NCI-H2081 (cell line): ENCODE measurements at places on chromosomes 16 and 17.

DNA sequence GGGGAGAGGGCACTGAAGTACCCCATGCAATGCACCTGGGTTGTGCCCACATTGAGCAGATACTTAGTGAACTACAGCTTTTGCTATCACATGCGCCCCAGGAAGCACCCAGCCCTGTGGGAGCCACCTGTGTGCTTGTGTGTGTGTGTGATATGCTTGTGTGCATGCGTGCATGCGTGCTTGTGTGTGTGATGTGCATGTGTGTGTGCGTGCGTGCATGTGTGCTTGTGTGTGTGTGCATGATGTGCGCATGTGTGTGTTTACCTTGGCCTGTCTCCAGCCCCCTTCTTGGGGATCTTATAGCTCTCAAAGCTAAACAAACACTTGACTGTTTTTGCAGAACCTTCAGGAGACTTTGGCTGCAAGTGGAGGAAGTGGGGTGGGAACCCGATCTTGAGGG is 841 bp downstream of the C16orf89 start:
- no peak for DNase-seq

GRCh38 chr16:19415461-19415860 is 2.2 kb upstream of the TMC5 start:
- DNase-seq: no peak

GRCh38 chr17:35376245-35376644 is 2.8 kb upstream of the SLFN11 start:
- DNase-seq: no peak

- DNase-seq: no peak
Observed at GRCh38 chr16:85300406-85300968, 188.2 kb upstream of the CIBAR2 start.

DNA sequence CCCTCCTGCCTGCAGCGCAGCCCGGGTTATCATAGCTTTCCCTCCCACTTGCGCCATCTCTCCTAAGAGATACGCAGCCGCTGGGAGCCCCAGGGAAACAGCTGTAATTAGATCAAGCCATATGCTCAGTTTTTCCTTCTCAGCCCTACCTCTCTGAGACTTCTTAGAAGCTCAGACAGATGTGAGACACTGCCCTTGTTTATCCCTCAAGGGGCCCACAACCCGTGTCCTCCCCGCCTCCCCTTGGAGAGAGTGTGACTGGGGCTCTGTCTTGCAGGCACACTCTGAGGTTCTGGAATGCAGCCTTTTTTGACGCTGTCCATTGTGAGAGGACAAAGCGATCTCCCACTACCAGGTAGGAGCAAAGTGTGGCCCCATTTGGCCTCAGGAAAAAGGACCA is 31.2 kb downstream of the CIBAR2 start:
- no peak for DNase-seq

- peak; percentile 80 for DNase-seq
Observed at GRCh38 chr16:81723098-81723723, 55.9 kb upstream of the PLCG2 start.

- no peak for DNase-seq
Observed at GRCh38 chr16:53912155-53912554, 208.2 kb downstream of the FTO start.

- no peak for DNase-seq
Observed at GRCh38 chr16:77332792-77333191, 102.0 kb downstream of the ADAMTS18 start.

GRCh38 chr17:74920642-74921025 is 2.4 kb downstream of the USH1G start:
- no peak for DNase-seq

DNA sequence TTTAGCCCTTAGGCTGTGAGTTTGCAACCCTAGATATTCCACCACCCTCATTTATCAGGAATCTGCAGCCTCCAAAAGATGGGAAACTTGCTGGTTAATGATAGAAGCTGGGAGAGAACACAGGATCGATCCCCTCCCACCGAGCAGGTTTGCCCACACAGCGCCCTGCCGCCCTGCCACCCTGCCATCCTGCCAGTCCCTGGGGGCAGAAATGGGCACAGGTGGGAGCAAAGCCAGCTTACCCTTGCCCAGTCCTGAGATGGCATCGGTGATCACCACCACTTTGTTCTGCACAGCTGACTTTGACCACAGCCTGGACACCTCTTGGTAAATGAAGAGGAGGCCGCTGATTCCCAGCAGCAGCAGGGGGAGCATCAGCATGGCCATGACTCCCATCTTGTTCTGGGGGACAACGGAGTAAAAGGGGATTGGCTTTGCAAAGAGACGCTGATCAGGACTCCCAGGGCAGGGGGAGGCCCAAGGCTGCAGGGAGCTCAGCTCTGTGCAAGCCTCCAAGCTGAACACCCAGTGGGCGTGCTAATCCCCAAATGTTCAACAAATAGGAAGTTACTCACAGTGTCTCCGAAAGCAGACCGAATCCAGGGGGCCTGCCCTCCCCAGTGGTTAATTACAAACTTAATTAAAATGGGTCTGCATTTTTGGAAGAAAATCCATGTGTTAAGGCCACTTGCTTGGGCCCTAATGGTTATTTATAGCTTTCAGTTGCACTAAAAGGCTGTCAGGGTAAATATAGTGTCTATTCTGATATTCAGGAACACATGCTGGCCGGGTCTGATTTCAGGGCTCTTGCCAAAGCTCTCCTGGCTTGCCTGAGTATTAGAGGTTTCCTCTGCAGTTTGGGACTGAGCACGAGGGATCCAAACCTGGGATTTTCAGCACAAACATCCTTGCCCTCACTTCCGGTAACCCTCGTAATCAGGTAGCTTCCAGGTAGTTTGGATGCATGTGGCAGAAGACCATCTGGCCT is at the start of gene DHRS7C:
Gene DHRS7C (minus strand): TSS at position 704 of the 988 bp plus-strand sequence. CDS start 308 bp downstream, at position 396.
- no peak for DNase-seq

- no peak for DNase-seq
Observed at GRCh38 chr17:21184570-21184969, 29.4 kb downstream of the TMEM11 start.

- no peak for DNase-seq
Observed at GRCh38 chr16:4358831-4359561, 7.9 kb upstream of the PAM16 start.

- no peak for DNase-seq
Observed at GRCh38 chr17:6110088-6110487, 39.9 kb downstream of the WSCD1 start.

GRCh38 chr17:61411261-61412142 is 11.9 kb downstream of the TBX2 start:
- no peak for DNase-seq

- peak; percentile 59 for DNase-seq
Observed at GRCh38 chr17:74493331-74493833, 26.9 kb downstream of the CD300A start.

GRCh38 chr16:77509796-77510195 is 75.0 kb upstream of the ADAMTS18 start:
- no peak for DNase-seq

- DNase-seq: no peak
Observed at GRCh38 chr17:73389411-73389810, 77.6 kb upstream of the CDC42EP4 start.

- DNase-seq: peak; percentile 43
Observed at GRCh38 chr17:77769215-77769614, 189.3 kb upstream of the TNRC6C start.

GRCh38 chr17:57288040-57288772 is 31.9 kb downstream of the MSI2 start:
- DNase-seq: no peak

- no peak for DNase-seq
Observed at GRCh38 chr16:57534337-57534880, 2.0 kb downstream of the CCDC102A start.

GRCh38 chr17:28480278-28480677 is 6.8 kb downstream of the SLC13A2 start:
- DNase-seq: no peak

DNA sequence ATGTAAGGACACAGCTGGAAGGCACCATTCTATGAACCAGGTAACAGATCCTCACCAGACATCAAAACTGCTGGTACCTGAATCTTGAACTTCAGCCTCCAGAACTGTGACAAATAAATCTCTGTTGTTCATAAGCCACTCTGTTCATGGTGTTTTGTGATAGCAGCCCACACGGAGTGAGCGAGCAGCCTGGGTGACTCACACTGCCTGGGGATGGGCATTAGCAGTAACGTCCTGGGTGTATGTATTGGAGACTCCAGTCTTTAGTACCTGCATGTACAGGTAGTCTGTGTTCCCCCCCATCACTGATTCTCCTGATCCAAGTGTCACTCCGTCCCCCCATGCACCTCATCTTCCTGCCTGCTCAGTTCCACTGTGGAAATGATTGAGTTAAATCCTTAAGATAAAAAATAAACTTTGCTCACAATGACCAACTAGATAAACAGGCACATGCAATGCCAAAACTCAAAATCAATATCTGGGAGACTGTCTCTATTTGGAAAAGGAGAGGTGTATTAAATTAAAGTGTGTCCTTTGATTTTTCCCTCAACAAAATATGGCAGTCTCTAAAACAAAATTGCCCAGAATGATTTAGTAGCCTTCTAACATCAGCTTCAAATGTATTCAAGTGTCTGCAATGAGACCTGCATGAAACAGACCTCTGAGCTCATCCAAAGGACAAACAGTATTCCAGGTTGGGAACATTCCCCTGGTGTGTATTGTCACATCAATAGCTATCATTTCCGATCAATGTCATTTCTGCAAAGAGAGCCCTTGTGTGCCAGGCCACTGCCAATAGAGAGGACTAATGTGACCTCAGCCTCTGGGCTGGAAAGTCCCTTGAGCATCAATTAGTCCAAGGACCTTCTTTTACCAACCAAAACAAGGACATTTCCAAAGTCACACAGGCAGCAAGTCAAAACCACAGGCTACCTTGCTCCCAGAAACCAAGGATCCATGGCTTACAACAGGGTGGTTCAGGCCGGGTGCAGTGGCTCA is 12.2 kb upstream of the VAT1L start:
- DNase-seq: no peak

- no peak for DNase-seq
Observed at GRCh38 chr17:10621397-10621796, 35.7 kb downstream of the MYH3 start.

DNA sequence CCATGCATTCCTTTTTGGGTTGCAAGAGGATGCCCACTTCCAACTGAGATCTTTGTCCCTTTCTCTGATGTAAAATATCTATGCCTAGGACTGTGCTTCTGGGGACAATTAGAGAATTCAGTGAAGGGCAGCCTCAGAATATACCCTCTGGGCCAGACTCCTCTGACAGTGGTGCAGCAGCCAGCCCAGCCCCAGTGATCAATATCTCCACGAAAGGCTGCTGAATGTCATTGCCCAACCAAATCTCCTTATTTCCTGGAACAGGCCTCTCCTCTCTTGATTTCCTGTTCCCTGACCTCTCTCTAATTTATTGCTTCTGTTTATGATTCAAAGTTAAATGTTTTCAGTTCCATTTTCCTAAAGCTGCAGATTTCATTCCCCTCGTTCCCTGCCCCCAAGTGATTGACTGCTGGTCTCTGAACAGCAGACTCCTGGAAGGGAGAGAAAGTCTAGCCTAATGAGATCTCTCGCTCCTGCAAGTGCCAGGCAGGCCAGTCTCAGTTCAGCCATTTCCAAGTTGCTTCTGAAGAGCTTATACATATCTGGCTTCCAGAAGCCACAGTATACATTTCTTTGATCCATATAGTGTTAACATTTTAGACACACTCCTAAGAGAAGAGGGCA is 104.4 kb upstream of the SALL1 start:
- DNase-seq: no peak

GRCh38 chr17:59837308-59838051 is 55.3 kb downstream of the TUBD1 start:
- DNase-seq: peak; percentile 96

- no peak for DNase-seq
Observed at GRCh38 chr16:79480056-79480455, 120.5 kb downstream of the MAF start.

GRCh38 chr16:85621698-85622428 is 8.7 kb downstream of the GSE1 start:
- no peak for DNase-seq

GRCh38 chr16:632486-633335 is 1.9 kb downstream of the WFIKKN1 start:
- DNase-seq: peak; percentile 13

DNA sequence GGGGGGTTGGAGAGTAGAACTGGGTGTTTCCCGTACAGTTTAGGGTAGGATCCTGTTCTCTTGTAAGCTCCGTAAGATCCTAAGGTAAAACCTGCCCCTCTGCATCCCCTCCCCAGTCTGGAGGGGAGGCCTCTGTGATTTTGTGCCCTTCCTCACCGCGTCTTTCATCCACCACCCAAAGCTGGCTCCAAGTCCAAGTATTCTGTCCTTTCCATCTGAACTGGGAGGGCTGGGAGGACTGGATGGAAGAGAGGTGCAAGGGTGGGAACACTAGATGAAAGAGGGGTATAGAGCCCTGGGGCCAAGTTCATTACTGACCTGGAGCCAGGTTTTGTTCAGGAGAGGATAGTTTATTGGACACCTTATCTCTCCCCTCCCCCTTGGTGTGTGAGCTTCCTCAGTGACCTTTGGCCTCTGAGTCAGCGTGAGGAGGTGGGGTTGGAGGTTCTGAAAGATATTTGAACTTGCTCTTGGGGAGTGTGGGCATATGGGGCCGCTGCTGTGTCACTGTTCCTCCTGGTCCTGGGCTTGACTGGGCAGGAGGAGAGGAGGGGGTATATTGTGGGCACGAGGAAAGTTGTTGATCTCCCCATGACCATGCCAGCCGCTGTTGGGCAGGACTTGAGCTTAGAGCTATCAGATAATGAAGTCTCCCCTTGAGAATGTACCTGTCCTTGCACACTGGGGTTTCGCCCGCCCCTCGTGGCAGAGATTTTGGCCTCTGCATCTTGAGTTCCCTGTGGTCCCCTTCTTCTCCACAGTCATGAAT is 1.6 kb downstream of the LASP1 start:
- DNase-seq: no peak

- no peak for DNase-seq
Observed at GRCh38 chr17:32159586-32160438, 17.5 kb downstream of the RHOT1 start.

- peak; percentile 93 for DNase-seq
Observed at GRCh38 chr16:14669776-14670175, 24.3 kb downstream of the PLA2G10 start.

DNA sequence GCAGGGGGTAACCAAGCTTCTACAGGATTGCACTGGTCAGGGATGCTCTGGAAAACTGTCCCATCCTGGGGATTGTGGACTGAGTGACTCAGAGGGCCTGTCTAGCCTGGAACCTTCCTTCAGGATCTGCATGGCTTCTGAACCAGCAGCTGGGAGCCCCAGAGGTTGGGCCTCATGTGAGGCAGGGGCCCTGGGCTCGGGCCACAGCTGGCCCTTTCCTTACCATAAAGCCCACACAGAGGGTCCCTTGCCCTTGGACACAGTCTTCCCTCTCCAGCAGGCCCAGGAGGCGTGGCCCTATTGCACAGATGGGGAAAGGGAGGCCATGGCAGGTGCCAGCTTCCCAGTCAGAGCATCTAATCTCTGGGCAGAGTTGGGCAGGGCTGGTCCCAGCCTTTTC is 30.5 kb downstream of the ADCY7 start:
- no peak for DNase-seq

GRCh38 chr17:35087731-35088355 is 24.3 kb upstream of the RFFL start:
- DNase-seq: peak; percentile 50

DNA sequence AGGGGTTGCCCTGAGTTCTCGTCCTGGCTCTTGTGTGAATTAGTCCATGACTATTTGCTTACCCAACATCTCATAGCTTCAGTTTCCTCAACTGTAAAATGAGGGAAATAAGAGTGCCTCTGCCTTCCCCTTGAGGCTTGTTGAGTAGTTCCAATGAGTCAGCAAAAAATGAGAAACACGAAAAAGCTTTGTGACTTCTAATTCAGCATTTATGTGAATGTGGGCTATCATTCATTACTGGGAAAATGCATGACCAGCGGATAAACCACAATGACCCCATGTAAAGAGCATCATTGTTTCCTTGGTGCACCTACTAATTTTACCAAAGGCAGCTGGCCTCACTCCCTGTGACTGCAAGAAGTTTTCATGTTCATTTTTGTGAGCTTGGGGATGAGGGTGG is 374.6 kb upstream of the HSBP1 start:
- no peak for DNase-seq
